Stimulated activated CD4-positive, alpha-beta T cell treated with anti-CD3 and anti-CD28 coated beads, Interleukin-1b, Interleukin-23, amount 100 ng/mL, for 1 hour (primary cell): ENCODE measurements at places on chromosomes 1 and 21.

DNA sequence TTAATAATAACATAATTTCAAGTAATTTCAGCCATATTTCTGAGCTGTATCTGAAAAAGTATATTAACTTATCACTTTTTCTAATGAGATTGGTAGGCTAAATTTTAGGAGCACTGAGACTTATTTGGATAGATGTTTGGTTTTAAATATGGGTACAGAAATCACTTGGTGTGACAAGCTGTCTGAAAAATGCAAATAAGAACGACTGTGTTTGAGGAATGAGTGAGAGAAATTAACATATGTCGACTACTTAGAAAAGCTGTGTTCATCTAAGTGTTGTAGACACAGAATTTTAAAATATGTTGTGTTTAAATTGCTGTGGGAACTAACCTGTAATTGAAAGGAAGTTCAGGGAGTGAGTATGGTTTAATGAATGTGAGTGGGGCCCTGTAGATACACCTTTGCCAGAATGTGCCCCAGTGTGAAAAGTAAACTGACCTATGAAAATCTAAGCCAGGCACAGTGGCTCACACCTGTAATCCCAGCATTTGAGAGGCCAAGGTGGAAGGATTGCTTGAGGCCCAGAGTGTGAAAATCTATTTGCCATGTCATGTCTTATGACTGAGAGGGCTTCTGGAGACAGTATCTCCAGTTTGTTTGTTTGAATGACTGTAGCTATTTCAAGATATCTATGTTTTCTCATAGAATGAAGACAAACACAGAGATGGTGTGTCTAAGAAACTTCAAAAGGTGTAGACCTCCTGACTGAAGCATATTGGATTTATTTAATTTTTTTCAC lies 53.8 kb upstream of the LRRC8C start:
- DNase-seq = no peak

DNA sequence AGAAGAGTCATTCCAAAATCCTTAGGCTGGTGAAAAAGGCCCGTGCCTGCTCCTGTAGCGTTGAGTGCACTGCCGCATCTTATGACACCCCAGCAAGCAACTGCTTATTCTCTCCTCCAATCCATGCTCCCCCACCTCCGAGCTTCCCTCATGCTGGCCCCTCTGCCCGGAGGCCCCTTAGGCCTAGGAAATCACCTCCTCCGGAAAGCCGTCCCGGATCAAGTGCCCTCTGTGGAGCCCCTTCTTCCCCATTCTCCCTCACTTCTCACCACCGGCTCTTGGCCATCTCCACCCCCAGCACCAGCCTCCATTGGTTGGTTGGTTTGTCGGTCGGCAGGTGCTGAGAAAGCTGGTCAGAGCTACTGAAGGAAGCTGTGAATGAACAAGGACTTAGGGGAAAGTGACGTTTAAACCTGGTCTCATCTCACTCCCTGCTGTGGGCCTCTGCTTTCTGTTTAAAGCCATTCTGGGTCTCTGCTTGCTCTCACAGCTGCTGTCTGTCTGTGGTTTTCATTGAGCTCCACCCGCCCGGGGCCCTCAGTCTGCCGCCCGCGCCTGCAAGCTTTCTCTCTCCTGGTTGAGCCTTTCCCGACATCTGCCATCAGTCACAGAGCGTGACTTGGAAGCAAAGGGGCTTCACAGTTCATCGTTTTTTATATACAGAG lies 122.2 kb downstream of the KCNN3 start:
- DNase-seq = no peak

DNA sequence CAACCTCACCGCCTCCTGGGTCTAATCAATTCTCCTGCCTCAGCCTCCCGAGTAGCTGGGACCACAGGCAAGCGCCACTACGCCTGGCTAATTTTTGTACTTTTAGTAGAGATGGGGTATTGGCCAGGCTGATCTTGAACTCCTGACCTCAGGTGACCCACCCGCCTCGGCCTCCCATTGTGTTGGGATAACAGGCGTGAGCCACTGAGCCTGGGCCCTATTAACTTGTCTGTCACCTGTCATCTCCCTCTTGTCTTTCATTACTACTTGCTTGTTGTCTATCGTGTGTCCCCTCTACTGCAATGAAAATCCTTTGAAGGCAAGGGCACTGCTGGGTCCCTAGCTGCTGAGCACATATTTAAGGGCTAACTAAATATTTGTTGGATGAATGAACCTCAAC lies 3.4 kb downstream of the UQCRHL start:
- DNase-seq = no peak

- no peak for DNase-seq
Observed at GRCh38 chr1:95084317-95085176, 11.8 kb upstream of the ALG14 start.

GRCh38 chr1:108627256-108627655 lies 33.6 kb downstream of the HENMT1 start:
- no peak for DNase-seq

DNA sequence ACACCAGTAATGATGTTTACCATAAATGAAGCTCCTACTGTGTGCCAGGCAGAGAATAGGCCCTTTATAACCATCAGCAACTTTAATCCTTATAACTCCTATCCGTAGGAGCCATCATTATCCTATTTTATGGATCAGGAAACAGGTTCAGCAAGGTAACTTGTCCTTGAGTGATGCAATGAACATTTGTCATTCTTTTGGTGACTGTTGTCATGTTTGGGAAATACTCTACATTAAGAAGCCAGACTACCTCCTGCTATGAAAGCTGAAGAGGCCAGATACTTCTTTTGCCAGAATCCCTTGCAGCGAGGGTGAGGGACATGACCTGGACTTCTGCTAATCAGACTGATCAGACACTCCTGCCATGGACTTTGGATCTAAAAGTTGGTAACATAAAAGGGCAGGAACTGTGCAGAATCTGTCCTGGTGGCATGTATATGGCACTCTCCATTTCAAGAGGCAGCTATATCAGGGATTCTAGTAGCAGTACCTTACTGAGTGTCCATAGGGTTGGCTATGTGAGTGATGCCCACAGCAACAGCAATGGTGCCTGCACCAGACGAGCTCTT lies 33.1 kb upstream of the SRRM1 start:
- no peak for DNase-seq

DNA sequence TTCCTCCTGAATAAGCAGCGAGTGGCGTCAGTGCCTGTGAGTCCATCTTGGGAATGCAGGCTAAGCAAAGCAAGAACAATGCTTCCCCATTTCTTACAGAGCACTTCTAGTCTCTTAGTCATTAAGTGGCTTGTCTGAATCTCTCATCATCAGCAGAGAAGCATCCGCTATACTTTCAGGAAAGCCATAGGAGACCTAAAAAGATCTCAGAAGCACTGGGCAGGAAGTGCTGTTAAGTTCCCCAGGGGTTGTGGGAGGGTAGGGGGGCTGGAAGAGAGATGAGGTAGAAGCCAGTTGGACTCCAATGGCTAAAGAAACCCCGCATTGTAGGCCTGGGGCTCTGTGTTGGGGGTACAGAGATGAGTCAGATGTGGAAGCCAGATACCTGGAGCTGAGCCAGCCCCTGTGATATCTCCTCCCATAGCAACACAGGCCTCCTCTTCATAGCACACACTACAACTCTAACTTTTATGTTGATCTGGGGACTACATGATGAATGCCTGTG lies 44.9 kb downstream of the SYT6 start:
- DNase-seq = no peak

DNA sequence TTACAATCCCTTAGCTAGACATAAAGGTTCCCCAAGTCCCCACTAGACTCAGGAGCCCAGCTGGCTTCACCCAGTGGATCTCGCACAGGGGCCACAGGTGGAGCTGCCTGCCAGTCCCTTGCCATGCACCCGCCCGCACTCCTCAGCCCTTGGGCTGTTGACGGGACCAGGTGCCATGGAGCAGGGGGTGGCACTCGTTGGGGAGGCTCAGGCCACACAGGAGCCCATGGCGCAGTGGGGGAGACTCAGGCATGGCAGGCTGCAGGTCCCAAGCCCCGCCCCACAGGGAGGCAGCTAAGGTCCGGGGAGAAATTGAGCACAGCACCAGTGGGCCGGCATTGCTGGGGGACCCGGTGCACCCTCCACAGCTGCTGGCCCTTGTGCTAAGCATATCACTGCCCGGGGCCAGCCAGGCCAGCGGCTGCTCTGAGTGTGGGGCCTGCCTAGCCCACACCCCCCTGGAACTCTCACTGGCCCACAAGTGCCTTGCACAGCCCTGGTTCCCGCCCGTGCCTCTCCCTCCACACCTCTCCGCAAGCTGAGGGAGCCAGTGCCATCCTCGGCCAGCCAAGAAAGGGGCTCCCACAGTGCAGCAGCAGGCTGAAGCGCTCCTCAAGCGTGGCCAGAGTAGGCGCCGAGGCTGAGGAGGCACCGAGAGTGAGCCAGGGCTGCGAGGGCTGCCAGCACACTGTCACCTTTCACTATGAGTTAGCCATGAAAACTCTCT lies 117.8 kb downstream of the LIPI start:
- DNase-seq = no peak

DNA sequence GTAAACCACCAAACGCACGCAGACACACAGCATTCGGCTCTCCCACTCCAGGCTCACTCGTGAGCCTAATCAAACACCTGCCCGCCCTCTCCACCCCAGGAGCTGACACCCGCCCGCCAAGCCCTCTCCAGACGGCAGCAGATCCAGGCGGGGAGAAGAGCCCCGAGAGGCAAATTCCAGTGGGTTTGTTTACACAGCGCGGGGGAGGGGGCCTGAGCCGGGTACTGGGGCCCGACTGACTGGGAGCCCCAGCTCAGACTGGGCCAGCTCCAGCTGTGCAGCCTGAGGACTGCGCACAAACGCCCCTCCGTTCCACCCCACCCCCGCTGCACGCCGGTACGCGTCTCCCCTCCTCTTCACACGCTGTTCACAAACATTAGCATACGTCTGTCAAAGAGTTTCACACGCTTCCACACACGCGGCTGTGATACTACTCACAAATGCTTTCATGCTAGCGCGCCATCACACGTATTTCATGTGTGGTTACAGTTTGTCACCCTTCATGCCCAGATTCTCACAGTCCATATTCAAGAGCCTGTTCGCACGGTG lies 1.0 kb upstream of the EFNA1 start:
- DNase-seq = no peak

DNA sequence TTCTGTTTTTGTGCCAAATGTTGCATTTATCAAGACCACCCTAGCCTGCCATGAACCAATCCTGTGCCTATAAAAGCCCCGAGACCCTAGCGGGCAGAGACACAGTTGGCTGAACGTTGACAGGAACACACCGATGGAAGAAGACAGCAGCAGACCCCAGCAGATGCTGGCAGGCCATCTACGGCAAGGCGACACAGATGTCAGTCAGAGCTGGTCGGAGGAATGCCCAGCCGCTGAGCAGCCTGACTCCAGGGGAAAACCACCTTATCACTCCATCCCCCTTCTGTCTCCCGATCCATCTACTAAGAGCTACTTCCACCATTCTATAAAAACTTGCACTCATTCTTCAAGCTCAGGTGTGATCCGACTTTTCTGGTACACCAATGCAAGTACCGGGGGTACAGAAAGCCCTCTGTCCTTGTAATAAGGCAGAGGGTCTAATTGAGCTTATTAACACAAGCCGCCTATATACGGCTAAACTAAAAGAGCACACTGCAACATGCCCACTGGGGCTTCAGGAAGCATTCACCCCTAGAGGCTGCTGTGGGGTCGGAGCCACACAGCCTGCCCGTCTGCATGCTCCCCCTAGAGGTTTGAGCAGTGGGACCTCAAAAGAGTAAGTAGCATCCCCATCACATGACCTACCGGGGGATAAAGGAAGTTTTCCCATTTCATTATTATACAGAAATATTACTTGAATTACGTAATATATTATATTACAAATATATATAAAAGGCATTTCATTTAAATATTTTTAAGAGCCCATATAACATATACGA lies 1156.3 kb upstream of the B3GALT2 start:
- no peak for DNase-seq

DNA sequence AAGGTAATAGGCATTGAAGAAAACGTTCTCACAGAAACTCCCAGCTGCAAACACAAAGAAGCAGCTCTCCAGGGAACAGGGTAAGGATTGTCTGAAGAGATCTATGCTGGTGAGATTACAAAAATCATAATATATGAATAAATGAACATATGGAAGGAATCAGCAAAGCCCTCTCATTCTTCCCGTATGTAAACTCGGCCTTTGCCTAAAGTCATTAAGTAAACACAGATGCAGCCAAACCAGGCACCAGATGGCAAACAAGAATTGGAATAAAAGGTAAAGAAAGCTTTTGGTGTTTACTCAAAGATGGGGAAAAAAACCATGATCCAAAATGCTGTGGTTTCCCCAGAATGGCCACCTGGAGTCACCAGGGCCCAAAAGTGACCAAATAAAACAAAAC lies 76.6 kb upstream of the HOOK1 start:
- DNase-seq = no peak

DNA sequence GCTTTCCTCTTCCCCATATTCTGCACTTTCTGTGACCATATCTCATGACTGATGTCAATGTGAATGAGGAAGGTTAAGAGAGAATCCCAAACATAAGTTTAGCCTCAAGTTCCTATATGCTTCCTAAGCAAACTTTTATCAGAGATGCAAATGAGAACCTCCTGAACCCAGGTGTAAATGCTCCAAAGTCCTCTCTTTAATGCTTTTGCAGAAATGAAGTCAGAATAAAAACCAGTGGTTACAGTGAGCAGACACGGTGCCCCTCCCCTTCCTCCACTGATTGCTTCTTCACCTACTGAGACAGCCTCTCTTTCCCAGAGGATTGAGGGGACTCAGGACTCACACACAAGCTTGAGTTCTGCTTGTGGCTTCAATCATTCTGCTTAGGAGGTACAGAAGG lies 11.6 kb upstream of the PIGC start:
- no peak for DNase-seq

GRCh38 chr1:232620356-232620969 lies 9.5 kb downstream of the SIPA1L2 start:
- DNase-seq = no peak

DNA sequence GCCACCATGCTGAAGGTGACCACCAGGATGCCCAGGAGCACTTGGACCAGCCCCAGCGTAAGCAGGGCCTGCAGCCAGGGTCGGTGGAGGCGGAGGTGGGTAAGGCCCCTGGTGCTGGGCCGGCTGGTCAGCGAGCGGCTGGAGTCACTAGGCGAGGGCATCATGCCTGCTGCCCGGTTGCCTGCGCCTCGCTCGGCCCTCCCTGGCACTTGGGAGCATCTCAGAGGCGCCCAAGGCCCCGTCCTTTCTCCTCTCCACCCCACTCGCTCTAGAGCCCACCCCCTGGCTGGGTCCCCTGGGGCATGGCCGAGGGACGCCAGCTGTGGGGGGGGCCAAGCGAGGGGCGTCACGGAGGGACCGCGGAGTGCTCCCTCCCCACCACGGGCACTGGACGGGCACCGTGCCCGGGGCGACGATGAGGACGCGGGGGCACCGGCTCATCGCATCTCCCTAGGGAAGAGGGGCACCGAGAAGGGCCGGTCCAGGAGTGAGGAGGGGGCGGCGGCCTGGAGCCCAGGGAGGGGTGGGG lies 505 bp downstream of the ENTREP3 start:
- no peak for DNase-seq

DNA sequence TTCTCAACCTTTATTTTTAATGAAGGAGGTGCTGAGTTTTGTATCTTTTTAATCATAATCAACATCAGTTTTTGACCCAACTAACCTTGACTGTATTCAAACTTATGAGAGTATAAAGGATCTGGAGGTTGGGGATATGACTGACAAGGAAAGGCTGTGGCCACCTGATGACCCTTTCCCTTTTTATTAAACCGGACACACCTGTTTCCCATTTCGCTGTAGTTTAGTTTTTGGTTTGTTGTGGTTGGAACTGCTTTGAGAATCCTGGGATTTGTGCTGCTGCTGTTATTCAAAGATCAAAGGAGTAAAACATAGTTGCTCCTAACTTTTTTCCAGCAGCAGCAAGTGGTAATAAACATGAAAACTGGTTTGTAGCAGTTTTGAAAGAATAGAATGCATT lies 12.4 kb downstream of the PRPF38A start:
- no peak for DNase-seq
